SK-N-DZ (cell line): ENCODE measurements at places on chromosomes 3 and 15.
A peak's percentile ranks its signal among the peaks of the same experiment; 100 is the strongest.

GRCh38 chr3:160869825-160870224 lies 113.8 kb downstream of the PPM1L start:
- peak; percentile 53 for DNase-seq

DNA sequence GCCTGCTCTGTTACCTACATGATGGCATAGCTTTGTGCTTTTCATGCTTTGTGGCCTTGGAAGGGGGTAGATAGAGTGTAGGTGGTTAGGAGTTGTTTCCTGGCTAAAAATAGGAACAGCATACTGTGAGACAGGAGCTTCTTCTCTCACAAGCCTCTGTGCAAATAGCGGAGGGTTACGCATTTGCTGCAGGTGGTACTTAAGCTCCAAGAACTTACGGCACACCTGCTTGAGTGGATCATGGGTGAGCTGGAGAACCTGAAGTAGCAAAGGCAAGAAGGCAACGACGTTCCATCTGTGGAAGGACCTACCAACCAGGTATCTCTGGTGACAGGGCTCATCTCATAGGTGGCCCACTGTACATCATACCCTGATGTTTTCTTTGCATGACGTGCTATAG lies 66.0 kb downstream of the ST6GAL1 start:
- DNase-seq = no peak

- DNase-seq = peak; percentile 7
Measured at GRCh38 chr3:46948830-46949671, 27.5 kb downstream of the CCDC12 start.

- DNase-seq = no peak
Measured at GRCh38 chr3:11120091-11120805, 34.0 kb upstream of the HRH1 start.

GRCh38 chr3:150519026-150519425 lies 27.3 kb downstream of the SERP1 start:
- no peak for DNase-seq

GRCh38 chr3:100399341-100400071 lies 1.4 kb downstream of the TOMM70 start:
- DNase-seq = no peak

GRCh38 chr3:3610581-3611298 lies 188.5 kb upstream of the LRRN1 start:
- DNase-seq = no peak

GRCh38 chr3:16104156-16104555 lies 70.3 kb upstream of the GALNT15 start:
- DNase-seq = no peak

GRCh38 chr15:92001307-92001706 lies 147.8 kb downstream of the SLCO3A1 start:
- no peak for DNase-seq

- DNase-seq = no peak
Measured at GRCh38 chr3:22959593-22959992, 243.5 kb upstream of the UBE2E2 start.

- DNase-seq = no peak
Measured at GRCh38 chr3:43326891-43327581, 40.7 kb downstream of the SNRK start.

DNA sequence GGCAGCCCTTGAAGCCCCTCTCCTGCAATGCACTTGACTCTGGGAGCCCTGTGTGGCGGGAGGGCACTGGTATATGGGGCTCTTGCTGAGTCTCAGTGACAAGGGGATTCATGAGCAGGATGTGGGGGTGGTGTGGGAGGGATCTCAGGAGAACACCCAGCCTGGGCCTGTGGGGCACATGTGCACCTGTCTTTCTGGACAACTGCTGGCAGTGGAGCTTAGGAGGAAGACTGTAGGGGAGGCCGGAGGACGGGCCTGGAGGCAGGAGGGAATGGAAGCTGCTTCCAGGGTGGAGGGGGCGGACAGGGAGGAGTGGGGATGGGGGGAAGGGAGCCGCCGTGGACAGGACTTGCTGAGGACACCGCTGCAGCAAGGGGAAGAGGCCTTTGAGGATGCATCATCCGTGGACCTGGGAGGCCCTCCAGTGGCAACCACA lies 10.8 kb upstream of the SNRPA1 start:
- no peak for DNase-seq

DNA sequence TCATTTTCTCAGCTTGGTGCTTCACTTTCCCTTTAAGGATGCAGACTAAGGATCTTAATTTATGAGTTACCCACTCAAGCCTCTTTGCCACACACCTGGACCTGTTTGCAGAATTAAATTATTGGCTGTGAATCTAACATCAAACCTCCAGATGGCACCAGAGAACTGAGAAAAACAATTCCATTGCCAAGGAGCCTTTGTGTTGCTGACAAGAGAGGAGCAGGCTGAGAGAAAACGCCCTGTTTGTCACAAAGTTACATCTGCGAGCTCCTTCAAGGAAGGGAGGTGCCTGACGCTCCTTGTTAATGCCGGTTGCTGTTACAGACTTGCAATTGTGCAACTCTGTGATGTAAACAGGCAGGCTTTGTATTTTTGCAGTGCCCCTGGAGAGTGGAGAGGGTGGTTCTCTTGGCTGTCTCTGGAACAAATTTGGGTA lies 36.3 kb upstream of the TMC3 start:
- DNase-seq = peak; percentile 77

DNA sequence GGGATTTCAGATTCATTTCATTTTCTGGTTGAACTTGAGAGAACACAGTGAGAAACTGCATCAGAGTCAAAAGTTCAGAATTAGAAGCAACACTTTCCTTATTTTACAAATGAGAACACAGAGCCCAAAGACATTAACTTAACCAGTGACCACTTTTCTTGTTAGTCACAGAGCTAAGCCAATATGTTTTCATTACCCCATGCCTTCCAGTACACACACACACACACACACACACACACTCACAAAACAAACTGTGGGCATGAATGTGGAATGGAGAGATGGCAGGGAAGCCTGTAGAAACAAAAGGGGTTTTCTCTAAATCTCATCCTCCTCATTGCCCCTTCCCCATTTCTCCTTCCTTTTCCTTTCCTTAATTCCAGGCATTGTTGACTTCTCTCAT lies 267.4 kb upstream of the GADL1 start:
- no peak for DNase-seq

GRCh38 chr3:124676236-124676635 lies 54.0 kb upstream of the UMPS start:
- DNase-seq = no peak

GRCh38 chr15:63083044-63083443 lies 38.6 kb upstream of the LACTB start:
- peak; percentile 78 for DNase-seq

DNA sequence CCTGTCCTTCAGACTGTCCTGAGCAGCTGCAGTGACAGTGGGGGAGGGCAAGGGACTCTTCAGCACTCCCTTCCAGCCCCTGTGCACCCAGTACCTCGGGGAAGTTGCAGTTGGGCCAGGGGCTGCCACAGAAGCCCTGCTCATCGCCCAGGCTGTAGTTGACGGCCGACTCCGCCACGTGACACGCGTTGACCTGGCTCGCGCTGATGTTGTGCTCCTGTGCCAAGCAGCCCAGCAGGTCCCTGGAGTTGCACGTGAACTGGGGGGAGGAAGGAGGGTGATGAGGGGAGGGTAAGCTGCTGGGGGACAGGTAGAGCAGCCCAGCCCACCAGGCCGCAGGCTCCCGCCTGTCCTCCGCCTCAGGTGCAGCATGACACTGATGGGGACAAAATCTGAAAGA lies 101.2 kb downstream of the SEC22A start:
- no peak for DNase-seq

- DNase-seq = no peak
Measured at GRCh38 chr3:21902956-21903355, 151.9 kb upstream of the ZNF385D start.

- peak; percentile 94 for DNase-seq
Measured at GRCh38 chr3:145089337-145089736, 1071.6 kb downstream of the PLOD2 start.

DNA sequence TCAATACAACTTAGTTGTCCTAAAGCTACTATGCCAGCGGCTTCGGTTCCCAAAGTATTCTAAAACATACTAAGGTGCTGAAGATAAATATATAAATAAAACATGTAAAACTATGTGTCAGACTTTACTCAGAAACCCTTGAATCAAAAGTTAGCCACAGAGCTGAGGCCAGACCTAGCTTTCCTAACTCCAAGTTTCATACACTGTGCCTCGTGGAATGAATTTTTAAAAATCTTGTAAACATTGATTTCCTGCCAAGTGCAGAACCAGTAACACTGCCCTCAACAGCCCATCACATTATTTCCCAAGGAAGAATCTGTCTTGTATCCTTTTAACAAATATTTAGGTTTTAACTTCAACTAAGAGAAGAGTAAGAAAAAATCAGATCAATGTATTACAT lies 36.4 kb downstream of the TAMM41 start:
- no peak for DNase-seq

- no peak for DNase-seq
Measured at GRCh38 chr3:56302417-56302816, 165.8 kb downstream of the ERC2 start.

GRCh38 chr3:106699122-106699521 lies 678.1 kb upstream of the CCDC54 start:
- no peak for DNase-seq

- no peak for DNase-seq
Measured at GRCh38 chr15:47796830-47797229, 79.5 kb downstream of the SEMA6D start.

- no peak for DNase-seq
Measured at GRCh38 chr3:68515237-68515636, 417.1 kb downstream of the TAFA4 start.

DNA sequence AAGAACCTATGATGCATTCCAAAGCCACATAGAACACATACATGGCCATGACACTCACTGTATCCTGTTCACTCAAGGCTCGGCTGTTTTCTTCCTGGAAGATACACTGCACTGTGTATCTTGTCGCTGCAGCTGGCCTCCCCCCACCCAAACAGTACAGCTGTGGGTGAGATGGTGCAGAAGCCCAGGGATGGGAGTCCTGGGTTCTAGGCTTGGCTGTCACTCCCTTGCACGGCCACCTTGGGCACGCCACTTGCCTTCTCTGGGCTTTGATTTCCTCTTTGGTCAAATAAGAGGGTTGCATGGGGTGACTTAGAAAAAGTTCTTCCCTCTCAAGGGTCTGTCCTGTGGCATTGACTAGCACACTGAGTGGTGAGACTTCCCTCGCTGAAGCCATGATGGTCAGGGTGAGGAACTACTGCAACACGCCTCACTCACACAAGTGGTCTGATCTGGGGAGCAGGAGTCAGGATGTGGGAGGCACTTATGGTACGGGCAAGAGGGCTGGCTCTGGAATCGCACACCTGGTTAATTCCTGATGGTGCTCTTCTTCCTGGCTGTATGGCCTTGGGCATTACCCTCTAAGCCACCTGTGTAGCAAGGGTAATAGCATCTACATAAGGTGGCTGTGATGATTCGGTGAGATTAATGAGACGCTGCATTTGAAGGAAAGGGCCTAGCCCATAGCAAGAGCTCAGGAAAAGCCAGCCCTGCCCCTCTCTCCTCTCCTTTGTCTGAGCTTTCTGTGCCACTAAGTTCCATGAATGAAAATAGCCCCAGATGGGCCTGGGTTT lies 44.0 kb downstream of the ANP32A start:
- DNase-seq = no peak

DNA sequence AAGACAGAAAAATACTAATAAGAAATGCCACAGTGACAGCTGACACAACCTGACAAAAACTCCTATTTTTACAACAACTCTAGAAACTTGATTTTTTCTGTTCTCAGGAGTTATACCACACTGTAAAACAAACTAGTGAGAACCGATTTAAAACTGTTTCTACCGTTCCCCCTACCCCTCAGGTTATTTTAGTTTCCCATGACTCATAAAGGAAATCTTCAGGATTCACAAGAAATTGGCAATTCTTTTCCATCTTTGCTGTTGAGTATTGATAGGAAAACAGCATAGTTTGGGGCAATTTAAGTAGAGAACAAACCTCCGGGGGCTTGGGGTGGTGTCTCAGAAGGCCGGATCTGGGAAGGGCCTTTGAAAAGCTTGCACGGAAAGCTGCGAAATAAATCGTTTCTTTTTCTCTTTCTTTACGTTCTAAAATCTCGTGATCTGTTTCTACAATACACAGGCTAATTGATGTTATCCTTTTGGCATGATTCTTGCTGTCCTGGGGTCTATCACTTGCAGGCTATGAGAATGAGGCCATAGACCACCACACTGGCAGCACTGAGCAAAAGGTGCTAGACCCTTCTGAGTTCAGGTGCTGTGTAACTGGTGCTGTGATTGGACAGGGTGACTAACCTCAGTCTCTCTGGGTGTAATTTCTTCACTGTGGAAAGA lies 89.3 kb downstream of the LPP start:
- DNase-seq = no peak

DNA sequence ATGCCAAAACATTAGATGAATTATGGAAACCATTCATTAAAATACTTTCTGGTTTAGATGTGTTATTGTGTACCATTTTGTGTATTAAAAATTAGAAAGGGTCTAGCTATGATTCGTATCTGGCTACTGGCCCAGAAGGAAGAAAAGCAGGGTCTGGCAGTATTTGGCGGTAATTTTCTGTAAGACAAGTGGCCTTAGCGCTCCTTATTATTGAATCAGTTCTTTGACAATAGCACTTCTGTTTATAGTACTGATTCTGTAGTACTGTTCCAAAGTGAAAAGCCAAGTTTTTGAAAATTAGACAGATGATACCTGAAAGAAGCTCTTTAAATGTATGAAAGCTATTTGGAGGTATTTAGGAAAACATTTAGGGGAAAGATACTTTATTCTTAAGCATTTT lies 10.2 kb downstream of the GLCE start:
- peak; percentile 25 for DNase-seq

- no peak for DNase-seq
Measured at GRCh38 chr15:33378866-33379480, 68.2 kb downstream of the RYR3 start.

- DNase-seq = no peak
Measured at GRCh38 chr3:161498259-161498921, 1.8 kb downstream of the OTOL1 start.

GRCh38 chr3:194572143-194572789 lies 61.0 kb downstream of the TMEM44 start:
- no peak for DNase-seq

- DNase-seq = no peak
Measured at GRCh38 chr3:148439254-148439822, 258.4 kb upstream of the AGTR1 start.

- DNase-seq = peak; percentile 9
Measured at GRCh38 chr3:60579734-60580133, 671.5 kb downstream of the FHIT start.

GRCh38 chr3:133227813-133228212 lies 172.0 kb upstream of the BFSP2 start:
- DNase-seq = no peak

- DNase-seq = no peak
Measured at GRCh38 chr15:44729408-44730127, 6.8 kb upstream of the TRIM69 start.

GRCh38 chr3:61936344-61936937 lies 375.1 kb downstream of the PTPRG start:
- no peak for DNase-seq

GRCh38 chr3:178036451-178037144 lies 499.6 kb upstream of the KCNMB2 start:
- no peak for DNase-seq
